Keratinocyte (primary cell): ENCODE measurements at places on chromosomes 16 and 17.

GRCh38 chr17:876272-876671 lies 94.1 kb downstream of the MRM3 start:
- DNase-seq: no peak

DNA sequence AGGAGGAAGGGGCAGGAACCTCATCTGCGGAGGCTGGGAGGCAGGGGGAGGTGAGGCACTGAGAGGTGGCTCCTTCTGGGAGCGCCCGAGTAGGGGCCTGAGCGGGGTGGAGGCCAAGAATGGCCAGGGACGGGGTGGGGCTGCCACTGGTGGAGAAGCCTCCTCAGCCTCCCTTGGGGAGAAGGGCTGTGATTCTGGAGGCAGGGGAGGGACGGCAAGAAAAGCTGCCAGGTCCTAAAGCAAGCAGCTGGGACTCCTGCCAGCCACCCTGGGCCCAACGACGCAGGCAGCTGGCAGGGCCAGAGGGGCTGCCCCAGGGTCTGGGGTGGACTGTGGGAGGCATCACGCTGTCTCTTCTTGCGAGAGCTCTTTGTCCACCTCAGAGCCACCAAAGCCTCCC lies 12.7 kb upstream of the MLKL start:
- no peak for DNase-seq

GRCh38 chr17:57257195-57257894 lies 1.0 kb downstream of the MSI2 start:
- DNase-seq: no peak

DNA sequence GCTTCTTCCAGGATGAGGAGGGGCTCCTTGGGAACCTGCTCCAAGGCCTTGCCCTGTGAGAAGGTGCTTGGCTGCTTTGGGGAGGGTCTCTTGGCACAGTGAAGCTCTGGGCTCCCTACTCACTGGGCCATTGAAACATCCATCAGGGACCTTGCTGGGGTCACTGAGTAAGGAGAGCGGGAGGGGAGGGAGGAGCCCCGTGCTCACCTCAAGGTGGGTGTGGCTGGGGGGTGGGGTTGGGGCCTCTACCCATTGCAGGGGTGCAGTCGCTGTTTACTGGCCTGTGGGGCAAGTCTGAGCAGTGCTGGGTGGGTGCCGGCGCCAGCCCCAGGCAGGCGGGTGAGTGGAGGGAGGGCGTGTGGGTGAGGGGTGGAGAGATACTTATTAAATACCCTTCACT lies 9.9 kb downstream of the TNS4 start:
- peak; percentile 74 for DNase-seq

DNA sequence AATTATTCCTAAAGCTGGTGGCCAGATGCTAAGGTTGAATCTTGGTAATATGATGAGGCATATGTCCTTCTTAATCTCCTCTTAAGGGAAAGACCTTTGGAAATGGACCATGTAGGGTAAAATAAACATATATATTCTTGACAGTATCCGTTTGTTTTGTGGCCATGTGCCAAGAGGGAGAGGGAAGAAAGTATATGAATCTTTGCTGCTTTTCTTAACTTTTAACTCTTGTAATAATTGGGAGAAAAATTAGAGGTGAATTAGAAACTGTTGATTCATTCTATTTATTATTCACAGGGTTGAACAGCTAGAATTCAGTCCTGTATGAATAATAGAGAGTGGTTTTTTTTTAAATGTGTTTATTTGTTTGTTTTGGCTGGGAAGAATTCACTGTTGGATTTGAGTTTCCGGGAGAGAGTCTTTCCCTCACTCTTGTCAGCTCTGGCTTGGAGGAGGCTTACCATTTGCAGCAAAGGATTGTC lies 31.6 kb downstream of the AATF start:
- DNase-seq: no peak

DNA sequence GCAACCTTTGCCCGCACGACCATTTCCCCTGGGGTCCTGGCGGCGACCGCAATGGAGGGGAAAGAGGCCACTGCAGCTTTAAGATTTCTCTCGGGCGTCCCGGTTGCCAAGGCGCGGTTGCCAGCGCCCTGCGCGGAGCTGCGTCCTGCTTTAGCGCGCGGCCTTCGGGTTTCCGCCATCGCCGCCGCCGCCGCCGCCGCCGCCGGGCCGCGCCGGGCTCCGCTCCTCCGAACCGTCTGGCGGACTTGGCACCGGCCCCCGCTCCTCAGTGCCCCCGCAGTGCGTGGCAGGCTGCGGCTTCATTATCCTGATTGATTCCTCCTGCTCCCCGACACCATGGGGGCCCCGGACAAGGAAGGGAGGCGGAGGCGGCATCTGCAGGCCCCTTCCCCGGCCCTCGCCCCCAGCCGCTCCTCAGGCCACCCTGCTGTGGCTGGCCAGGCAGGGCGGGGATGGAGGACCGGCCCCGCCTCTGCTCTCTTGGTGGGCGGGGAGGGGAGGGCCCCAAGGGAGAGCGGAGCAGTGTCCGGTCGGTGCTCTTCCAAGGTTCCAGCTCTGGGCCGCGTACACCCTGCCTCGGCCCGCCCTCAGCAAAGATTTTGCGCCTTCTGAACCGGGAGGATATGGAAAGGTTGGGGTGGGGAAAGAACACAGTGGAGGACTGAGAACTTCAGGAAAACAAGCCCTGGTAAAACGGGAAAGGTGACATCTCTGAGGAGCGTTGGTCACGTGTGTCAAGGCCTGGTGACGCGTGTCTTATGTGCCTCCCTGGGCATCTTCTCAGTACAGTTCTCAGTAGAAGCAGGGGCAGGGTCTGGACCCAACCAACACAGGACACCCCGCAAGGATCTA lies 34.0 kb downstream of the NEUROD2 start:
- no peak for DNase-seq

- DNase-seq: no peak
Measured at GRCh38 chr17:17745476-17746455, 64.5 kb downstream of the RAI1 start.

DNA sequence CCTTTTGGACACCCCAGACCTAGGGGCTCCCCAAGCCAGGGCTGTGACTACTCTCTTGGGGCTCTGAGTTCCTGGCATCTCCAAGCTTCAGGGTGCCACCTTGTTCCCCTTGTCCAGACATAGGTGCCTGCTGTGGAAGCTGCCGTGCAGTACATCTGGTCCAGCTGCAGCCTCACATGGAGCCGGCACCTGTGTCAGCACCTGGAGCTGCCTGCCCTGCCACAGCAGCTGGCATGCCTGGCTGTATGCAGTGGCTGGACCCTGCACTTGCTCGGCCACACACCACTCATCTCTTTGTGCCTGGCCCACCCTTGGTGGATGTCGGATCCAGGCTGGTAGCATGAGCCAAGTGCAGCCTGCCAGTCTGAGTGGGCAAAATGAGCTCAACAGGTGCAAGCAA lies 775.8 kb downstream of the CDH11 start:
- no peak for DNase-seq

- DNase-seq: no peak
Measured at GRCh38 chr16:49617710-49618330, 238.1 kb downstream of the ZNF423 start.

- no peak for DNase-seq
Measured at GRCh38 chr16:56424791-56425438, 430 bp downstream of the AMFR start.

GRCh38 chr17:45240905-45241327 lies 19.2 kb downstream of the FMNL1 start:
- DNase-seq: no peak

DNA sequence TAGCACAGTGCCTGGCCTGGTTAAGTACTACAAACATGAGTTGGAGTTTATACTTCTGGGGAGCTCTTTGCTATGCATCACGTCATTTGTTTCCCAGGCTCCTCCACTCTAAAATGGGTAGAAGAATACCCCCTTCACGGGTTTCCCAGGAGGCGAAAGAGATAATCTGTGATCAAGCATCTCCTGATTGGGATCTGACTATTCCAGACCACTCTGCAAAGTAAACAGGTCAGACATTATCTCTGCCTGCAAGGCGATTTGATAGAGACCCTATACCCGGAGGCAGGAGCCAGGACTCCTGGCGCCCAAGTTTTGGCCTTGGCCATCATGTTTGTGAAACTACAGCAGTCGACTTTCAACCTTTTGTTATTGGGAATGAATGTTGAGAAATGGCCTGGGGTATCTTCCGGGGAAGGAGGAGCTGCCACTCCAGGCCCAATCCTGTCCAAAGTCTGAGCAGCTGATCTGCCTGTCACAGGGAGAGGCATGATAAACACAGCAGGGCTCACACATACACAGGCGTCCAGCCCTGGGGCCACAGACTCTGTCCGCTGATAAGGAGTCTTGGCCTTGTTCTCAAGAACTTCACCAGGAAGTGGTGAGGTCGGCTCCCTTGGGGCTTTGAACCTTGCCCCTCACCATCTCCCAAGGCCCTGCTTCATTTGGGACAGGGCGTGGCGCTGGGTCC lies 199.9 kb downstream of the MAF start:
- DNase-seq: no peak

GRCh38 chr17:78387977-78388941 lies 9.8 kb downstream of the PGS1 start:
- no peak for DNase-seq

DNA sequence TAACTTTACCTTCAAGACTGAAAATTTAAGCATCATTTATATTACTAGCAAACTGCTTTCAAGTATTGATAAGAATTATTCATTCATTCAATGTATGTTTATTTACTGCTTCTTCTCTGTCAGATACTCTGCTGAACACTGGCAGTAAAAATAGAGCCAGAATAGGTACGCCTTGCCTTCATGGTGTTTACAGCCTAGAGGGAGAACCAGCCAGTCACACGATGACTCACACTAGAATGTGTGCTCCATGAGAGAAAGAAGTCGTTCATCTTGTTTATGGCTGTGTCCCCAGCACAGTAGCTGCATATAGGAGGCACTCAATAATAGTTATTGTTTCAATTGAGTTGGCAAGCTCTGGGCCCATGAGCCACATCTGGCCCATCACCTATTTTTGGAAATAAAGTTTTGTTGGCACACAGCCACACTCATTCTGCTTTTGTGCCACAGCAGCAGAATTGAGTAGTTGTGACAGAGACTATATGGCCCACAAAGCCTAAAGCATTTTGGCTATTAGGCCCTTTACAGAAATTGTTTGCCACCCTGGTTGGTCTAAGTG lies 84.2 kb downstream of the TMC6 start:
- no peak for DNase-seq

DNA sequence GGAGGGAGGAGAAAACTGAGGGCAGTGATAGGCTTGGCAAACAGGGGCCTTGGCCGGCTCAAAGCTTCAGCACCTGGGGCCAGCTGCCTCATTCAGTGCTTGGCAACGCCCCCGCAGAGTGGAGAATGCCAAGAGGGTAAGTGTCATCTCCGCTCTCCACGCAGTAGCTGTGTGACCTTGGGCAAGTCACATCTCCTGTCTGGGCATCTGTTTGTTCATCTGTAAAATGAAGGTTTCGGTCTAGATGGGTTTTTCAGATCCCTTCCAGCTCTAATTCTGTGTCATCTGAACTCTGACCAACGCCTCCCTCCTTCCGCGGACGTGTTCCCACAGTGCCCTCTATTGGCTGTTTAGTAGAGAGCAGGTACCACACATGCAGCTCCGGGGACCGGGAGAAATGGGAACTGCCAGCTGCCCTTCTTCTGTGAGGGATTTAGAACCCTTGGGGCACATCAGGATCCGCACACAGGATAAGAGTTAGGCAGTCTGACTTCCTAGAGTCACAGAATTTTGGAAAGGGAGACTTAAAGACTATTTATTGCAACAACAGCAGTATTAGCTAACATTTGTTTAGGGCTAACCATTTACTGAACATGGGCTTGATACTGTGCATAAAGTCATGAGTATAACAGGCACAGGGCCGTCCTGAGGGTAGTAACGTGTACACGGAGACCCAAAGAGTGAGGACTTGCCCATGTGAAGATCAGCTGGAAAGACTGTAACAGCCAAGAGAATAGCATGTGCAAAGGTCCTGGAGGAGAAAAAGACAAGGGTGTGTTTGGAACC lies 26.8 kb downstream of the GP2 start:
- DNase-seq: peak; percentile 1

DNA sequence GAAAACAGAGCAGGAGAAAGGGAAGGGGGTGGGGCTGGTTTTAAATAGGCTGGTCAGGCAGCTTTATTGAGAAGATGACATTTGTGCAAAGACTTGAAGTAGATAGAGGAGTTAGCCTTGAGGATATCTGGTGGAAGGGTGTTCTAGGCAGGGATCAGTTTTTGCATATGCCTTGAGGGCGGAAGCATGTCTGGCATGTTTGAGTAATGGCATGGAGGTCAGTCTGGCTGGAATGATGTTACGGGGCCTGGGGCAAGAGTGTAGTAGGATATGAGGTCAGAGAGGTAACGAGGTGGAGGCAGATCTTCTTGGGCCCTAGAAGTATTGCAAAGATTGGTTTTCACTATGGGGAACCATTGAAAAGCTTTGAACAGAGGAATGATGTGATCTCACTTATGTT lies 4.8 kb downstream of the RABEP1 start:
- DNase-seq: no peak

GRCh38 chr17:40218740-40219593 lies at the start of gene WIPF2:
Gene WIPF2, plus strand, starts transcription at chr17:40219304. Its CDS starts 37,156 bp downstream, at chr17:40256460.
- DNase-seq: no peak

- no peak for DNase-seq
Measured at GRCh38 chr17:38742411-38743308, 5.5 kb downstream of the PCGF2 start.

- DNase-seq: no peak
Measured at GRCh38 chr17:63626551-63627180, 4.4 kb downstream of the MAP3K3 start.
